ENCODE measurements at places on chromosomes 1 and 21.
A peak's percentile ranks its signal among the peaks of the same experiment; 100 is the strongest.

GRCh38 chr1:39026051-39026865, at the start of gene NDUFS5:
Gene NDUFS5 (plus strand): TSS chr1:39026350. CDS start chr1:39028725, 2,375 bp downstream.
- peak; percentile 93 for DNase-seq

DNA sequence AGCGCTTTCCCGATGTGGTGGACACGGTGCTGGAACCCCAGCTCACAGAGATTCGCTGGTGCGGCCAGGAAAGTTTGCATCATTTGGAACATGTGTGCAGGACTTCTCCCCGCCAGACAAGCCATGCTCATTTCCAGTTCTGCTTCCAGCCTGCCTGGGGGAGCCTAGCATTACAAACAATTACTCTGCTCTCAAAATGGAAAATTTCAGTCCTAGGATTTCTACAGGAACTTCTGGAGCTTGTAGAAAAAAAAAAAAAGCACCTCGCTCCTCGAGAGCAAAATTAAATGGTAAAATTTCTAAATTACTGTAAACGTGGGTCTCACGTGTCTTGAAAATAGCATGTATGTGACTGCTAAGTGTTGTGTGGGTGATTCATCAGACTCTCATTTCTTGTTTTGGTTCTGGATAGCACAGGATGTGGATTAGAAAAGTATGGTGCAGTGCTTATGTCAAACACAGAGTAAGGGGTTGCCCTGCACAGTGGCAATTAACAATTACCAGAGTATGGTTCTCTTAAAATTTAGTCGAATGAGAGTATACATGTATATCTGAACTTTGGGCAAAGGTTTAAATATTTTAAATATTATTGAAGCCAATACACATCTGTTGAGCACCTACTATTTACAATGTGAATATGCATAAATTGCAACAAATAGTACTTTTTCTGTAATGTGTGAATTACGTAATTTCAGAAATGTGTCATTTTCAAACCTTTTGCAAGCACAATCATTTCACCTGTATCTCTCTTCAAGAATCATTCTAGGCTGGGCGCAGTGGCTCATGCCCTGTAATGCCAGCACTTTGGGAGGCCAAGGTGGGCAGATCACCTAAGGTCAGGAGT, 61.8 kb upstream of the PTGFRN start:
- DNase-seq = no peak

DNA sequence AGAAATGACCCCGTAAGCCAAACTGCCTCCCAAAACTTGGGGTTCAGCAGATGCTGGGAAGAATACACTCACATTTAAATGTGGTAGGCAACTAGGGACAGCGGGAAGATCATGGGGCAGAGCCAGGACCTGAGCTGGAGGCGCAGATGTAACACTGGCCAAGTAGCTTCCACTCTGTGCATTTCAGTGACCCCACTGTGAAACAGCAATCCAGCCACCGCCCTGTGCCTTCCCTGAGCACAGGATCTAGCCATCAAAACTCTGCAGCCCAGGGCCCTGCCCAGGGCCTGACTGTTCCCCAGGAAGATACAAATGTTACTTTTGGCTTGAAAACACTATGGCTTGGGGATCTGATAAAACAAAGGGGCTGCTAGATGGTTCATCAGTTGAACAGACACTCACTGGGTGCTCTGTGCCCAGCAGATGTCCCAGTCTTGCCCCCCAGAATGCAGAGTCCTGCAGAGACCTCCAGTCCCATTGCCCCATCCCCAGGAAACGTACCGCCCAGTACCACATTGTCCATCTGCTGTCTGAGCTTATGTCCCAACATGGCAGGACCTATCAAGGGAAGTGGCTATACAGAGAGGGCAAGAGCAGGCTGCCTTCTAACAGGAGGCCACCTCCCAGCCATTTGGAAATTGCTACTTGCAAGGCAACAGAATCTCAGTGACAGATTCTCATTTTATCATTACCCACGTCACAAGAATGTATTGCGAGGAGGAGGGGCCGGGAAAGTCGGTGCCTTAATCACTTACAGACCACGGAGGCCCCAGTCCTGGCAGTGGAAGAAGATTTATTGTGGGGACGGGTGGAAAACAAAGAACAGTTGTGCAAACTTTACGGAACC, 124.0 kb downstream of the DMRTB1 start:
- no peak for DNase-seq

GRCh38 chr1:193438771-193439170, 252.4 kb upstream of the B3GALT2 start:
- DNase-seq = no peak

GRCh38 chr1:217078078-217078690, 355.0 kb upstream of the ESRRG start:
- no peak for DNase-seq

- no peak for DNase-seq
Observed at GRCh38 chr1:90402893-90403849, 313.9 kb downstream of the BARHL2 start.

DNA sequence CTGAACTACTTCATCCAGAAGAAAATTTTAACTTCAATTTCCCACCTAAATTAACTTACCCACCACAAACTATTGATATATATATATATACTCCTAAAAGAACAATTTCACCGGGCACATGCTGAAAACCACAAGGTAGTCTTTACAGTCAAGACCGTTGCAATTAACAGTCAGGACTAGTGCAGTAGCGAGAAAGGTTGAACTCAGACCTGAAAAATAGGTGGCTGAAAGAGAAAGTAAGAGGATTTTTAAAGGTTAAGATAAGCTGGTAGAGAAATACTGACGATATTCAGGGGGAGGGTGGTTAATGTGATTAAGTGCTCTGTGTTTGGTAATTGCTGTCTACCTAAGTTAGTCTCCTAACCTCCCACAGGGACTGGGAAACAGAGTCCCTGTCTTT, 1153.5 kb upstream of the TMPRSS15 start:
- no peak for DNase-seq

GRCh38 chr1:204337583-204337982, 22.1 kb downstream of the PLEKHA6 start:
- DNase-seq = no peak

GRCh38 chr1:224488806-224489499, 54.4 kb upstream of the WDR26 start:
- no peak for DNase-seq

DNA sequence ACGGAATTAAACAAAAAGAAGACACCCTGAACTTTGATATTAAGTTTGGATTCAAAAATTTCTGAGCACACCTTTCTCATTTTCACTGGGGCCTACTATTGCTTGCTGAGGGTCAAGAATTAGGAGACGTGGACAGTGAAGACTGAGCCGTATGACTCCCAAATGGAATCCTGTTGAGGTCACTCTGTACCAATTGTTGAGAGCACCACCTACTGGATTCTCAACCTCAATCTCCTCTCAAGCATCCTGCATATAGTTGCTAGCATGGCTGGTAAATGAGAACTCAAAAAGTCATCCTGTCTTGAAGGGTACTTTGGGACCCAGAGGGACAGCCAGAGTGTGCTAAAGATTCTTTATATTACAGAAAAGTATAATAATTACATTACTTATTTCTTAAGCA, 20.2 kb upstream of the MTR start:
- no peak for DNase-seq

GRCh38 chr1:109989506-109990301, 5.1 kb downstream of the AHCYL1 start:
- DNase-seq = no peak

GRCh38 chr1:38990386-38990737, 714 bp upstream of the AKIRIN1 start:
- DNase-seq = no peak

GRCh38 chr1:157407917-157408525, 144.3 kb downstream of the FCRL5 start:
- no peak for DNase-seq

DNA sequence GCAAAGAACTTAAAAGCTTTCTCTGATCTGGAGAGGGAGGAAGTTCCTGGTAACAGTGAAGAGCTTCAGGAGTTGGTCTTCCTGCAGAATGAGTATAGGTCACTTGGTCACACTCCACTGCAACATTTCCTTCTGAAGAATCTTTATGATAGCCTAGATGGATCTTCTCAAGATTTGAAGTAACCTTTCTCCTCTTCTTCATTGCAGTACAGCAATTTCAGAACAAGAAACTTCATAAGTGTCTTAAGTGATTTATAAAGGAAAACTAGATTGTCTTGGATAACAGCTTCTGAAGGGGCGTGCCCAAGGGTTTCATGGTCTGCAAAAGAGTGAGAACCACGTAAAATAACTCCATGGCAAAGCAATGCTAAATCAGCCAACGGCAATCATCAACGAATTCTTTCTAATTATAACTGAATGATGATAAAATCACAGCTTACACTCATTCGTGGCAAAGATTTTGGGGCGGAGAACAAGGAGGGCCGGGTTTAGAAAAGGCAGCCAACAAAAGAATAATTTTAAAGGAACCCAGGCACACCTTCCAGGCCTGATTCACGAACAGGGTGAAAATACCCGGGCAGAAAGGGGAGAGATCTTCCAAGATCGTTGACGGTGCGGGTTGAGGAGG, 53.9 kb upstream of the ASPM start:
- DNase-seq = no peak

DNA sequence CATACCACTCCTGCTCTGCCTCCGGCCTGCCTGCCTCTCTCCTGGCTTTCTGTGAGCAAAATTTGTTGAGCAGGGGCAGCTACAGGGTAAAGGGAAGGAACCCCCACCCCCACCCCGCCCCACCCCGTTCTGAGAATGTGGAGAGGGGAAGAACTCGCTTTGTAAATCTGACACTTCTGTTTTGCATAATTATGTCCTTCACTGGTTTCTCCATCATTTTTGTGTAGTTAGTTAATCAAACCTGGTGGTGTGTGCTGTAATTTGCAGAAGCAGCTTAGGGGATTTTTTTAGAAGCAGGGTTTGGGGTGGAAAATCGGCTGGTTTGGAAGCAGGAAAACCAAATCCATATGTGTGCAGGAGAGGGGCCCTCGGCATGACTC, 58.1 kb upstream of the TMEM51 start:
- no peak for DNase-seq

- no peak for DNase-seq
Observed at GRCh38 chr1:205170532-205171269, 40.8 kb downstream of the DSTYK start.

- no peak for DNase-seq
Observed at GRCh38 chr1:113786069-113786468, 26.2 kb downstream of the RSBN1 start.

DNA sequence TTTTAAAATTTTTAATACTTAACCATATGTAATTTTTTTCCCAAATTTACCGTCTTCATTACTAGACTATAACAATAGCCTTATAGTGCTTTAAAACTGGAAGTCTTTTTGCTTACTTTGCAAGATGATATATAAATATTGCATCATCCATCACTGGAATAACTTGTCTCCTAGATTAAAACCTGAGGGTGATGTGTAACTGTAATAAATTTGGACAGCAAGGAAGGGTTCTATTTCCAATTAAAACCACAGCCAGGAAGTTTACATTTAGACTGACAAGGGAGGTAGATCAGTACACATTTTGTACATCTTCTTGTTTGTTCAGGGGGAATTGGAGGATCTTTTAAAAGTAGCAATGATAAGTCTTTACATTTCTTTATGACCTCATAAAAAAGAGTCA, 21.9 kb downstream of the NTNG1 start:
- no peak for DNase-seq

DNA sequence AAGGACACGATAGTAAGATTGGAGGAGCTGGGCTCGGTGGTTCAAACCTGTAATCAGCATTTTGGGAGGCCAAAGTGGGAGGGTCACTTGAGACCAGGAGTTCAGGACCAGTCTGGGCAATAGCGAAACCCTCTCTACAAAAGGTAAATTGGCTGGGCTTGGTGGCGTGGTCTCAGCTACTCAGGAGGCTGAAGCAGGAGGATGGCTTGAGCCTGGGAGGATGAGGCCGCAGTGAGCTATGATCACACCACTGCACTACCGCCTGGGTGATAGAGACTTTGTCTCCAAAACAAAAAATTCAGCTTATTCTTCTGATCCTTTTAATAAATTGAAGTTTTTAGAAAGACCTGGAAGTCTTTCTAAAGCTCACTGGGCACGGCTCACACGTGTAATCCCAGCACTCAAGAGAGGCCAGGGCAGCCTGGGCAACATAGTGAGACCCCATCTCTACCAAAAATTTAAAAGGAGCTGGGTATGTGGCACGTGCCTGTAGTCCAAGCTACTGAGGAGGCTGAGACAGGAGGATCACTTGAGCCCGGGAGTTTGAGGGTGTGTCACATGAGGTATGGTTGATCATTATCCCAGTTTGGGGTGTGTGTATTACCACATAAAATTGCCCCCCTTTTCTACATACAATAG, 15.3 kb downstream of the MASP2 start:
- DNase-seq = no peak

DNA sequence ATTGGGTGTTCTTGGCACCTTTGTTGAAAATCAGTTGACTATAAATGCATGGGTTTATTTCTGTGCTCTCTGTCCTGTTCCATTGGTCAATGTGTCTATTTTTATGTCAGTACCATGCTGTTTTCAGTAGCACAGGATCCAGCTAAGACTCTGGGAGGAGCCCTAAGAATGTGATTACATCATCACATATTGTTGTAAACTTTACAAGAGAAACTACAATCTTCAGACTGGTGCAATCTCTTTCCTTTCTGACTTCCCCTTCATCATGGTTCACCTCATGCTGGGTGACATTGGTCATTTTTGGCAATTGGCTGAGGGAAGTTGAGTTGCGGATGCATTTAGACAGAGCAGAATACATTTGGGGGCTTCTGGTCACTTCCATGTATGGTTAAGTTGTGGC, 88.4 kb downstream of the C21orf91 start:
- DNase-seq = no peak

DNA sequence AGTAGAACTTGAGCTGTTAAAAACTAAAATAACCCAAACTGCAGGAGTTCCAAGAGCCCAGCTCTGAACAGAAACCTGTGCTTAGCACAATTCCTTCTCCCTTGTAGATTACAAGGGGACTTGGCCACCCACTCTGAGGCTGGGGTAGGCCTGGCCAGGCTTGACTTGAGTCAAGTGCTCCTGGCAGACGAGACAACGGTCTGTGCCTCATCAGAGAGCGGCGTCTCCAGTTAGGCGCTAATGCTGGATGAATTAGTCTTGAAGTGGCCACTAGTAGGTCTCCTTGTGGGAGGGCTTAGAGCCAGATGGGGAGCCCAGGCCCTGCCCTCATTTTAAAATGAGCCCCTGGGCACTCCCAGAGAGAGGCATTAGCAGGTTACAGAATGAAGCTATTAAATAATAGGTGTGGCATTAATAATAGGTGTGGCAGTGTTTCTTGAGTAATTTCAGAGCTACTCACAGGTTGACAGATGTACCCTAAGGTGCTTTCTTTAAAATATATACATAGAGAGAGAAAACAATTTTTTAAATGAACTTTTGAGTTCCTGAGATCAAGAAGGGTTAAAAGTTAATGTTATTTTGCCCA, 1.1 kb downstream of the EEIG2 start:
- DNase-seq = peak; percentile 88

DNA sequence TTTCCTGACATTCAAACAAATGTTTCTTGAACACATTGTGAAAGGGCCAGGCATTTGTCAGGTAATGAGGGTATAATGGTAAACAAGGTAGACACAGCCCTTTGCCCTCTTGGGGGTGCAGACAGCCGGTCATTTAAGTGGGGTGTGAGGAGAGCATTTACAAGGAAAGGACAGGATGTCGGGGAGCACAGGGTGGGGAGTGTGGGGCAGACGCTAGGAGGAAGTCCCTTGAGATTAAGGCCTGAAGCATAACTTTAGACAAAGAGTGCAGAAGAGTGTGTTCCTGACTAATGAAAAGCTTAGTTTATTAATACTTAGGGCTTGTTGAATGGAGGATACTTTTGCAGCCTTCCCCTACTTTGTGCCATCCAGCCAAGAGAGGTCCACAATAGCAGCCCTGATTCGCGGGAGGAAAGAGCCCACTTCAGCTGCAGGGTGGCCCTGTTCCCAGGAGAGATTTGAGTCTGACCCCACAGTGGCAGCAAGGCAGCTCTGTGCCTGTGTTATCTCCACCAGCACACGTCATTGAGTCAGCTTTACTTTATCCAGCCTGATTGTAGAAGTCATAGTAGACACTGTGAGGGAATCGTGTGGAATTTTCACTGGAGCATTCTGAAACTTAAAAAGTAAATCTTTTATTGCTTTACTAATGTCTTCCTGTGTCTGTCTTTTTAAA, 35.1 kb downstream of the MPZL1 start:
- DNase-seq = no peak
